ENCODE measurements at places on chromosomes 1 and 21.

GRCh38 chr21:25885405-25885804 is 150.6 kb downstream of the GABPA start:
- no peak for ATAC-seq

DNA sequence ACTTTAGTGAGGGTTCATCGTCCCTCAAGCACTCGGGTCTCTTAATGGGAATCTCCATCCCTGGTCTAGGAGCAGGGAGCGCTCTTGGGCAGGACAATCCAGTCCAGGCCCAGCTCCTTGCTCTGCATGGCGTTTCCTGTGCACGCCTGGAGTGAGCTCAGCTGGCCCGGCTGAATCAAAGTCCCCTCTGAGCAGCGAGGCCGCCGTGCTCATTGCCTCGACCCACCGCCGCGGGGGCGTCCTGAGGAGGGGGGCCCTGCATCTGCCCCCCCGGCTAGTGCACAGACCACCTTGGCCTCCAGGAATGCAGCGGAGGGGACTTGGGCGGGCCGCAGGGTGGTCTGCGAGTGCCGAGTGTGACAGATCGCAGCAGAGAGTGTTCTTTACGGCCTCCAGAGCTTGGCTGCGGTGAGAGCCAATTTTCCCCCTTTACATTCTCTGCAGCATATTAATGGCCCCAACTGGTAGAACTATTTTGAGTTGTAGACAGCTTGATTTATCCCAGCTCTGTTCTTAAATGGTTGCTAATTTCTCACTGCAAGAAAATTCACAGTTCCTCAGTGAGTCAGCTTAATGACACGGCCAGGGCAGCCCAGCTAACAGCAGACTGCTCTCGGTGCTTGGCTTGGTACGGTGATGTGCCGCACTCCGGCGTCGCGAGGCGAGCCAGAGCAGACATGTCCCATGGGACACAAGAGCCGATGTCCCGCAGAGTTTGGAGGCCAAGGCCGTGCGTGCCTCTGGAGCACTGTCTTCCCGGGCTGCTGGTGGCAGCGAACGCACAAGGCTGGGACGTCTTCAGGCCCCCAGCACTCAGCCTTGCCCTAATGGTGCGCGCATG is 39.8 kb downstream of the SNAP47 start:
- no peak for ATAC-seq

DNA sequence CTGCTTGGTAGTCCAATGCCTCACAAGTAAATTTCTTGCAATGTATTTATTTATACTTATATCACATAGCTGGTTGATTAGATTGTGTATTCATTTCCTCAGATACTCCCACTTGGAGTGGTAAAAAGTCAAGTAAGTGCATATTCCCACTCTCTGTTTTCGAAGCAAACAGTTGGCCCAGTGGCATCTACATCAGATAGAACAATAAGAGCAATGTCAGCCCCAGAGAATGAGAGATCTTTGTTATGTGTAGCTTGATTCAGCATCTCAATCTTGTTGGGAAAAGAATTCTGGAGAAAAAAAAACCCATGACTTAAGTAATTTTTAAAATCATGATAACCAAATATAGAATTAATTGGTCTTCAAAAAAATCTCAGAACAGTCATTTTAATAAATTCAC is 25.5 kb downstream of the RGL1 start:
- ATAC-seq: no peak

DNA sequence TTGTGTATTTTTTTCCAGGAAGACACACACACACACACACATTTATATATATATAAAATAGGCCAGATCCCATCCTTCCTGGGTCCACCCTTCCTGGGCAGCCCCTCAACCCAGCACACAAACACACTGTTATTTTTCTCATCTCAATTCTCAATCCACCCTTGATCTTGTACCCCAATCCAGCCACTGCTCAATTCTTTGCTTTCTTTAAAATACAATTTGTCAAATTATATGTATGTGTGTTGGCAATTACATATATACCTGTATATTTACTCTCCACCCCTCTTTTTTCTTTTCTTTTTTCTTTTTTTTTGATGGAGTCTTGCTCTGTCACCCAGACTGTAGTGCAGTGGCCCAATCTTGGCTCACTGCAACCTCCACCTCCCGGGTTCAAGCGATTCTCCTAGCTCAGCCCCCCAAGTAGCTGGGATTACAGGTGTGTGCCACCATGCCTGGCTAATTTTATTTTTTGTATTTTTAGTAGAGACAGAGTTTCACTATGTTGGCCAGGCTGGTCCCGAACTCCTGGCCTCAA is 88.3 kb downstream of the DHRS3 start:
- no peak for ATAC-seq

GRCh38 chr1:66247415-66248208 is 286.3 kb upstream of the SGIP1 start:
- ATAC-seq: no peak

- no peak for ATAC-seq
Measured at GRCh38 chr1:170704256-170704655, 40.3 kb downstream of the PRRX1 start.

DNA sequence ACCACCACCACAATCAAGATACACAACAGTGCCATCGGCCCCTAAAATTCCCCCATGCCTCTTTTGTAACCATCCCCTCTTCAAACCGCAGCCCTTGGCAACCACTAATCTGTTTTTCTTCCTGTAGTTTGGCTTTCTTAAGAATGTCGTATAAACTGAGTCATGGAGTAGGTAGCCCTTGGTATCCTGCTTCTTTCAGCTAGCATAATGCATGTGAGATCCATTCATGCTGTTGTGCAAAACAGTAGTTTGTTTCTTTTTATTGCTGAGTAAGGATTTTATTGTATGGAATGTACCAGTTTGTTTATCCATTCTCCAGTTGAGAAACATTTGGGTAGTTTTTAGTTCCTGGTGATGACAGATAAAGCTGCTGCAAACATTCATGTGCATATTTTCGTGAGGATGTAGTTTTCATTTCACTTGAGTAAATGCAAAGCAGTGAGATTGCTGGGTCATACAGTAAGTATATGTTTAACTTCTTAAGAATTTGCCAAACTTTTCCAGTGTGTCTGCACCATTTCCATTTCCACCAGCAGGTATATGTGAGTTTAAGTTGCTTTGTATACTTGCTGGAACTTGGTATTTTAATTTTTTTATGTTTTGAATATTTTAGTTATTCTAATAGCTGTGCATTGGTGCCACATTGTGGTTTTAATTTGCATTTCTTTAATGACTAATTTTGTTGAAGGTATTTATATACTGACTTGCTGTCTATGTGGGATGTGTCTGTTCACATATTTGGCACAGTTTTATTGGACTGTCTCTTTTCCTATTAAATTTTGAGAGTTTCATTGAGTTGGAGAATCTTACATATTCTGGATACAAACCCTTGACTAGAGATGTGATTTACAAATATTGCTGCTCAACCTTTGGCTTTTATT is 148.4 kb upstream of the MAP1LC3C start:
- ATAC-seq: no peak

DNA sequence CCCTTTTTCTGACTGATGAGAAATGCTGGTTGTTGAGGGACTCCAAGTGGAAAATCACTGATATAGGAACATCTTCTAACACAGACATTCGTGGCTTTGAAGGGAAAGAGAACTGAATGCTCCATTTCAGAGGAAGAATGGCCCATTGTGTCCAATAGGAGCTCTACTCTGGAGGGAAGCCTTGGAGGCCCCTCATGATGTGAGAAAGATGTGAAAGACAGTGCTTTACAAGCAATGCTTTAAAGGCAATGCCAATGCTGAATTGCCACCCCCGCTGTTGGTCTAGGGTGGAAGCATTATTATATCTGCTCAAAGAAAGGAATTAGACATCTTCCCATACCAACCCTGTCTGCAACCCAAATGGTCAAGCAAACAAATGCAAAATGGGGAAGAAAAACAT is 13.7 kb downstream of the NMNAT2 start:
- no peak for ATAC-seq

DNA sequence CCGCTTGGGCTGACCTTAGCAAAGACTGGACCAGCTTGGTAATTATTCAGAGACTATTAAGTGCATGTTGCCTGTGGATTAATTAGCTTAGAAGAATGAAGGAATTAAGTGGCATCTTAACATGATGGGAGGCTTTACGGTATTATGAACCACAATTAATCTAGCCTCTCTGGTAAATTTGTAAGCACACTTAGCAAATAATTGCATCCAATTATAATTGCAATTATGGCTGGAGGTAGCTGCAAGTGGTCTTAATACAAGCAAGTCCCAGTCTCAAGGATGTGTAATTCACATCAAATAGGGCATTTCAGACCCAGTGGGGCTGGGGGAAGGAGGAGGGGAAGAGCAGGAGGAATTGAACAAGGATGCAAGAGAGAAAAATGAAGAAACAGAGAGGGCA is 151.6 kb downstream of the CNIH3 start:
- ATAC-seq: no peak

GRCh38 chr1:192477630-192478029 is 97.9 kb upstream of the RGS1 start:
- ATAC-seq: no peak

GRCh38 chr1:224203243-224204016 is 20.4 kb downstream of the DEGS1 start:
- no peak for ATAC-seq

- ATAC-seq: no peak
Measured at GRCh38 chr1:65964123-65964522, 171.4 kb downstream of the PDE4B start.

DNA sequence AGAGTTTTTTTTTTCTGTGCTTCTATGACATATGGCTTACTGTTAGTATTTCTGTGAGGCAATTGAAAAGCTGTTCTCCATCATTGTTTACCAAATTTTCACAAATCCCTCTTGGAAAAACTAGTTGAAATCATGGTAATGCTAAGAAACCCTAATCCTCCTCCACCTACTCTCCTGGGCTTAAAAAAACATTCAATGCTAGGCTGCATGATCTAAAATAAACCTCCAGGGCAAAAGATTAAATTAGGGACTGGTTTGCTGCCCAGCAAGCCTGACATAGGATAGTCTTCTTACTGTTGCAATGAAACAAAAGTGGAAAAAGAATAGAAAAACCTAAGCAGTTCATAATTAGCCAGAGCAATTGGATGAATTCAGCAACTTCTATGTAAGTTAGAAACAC is 16.1 kb downstream of the C1orf52 start:
- ATAC-seq: no peak

- no peak for ATAC-seq
Measured at GRCh38 chr1:38000529-38001455, 4.5 kb downstream of the FHL3 start.

DNA sequence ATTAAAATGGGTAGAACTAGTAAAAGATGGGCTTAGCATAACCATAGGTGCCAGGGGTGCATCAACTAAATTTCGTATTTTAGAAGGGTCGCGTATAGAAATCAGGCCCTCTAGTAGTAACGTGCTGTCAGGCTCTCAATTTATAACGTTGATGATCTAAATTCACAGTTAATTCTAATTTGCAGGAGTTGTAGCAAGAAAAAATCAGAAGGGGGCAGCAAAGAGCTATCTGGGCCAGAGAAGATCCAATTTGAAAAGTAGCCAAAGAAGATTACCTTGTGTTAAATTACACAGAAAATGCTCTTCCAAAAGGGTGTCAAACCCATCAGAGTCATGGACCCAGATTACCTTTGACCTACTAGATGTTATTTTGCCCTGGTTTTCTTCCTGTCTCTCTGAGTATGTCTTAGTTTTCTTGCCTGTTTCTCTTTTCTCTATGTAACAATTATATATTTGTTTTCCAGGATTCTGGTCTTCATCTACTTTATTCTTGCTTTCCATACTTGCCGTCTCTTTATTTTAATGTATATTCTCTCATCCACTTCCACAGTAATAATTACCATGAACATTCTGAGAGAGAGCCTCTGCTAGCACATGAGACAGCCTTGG is 1030.9 kb downstream of the AMY1C start:
- no peak for ATAC-seq

- ATAC-seq: no peak
Measured at GRCh38 chr1:41715441-41716095, 203.2 kb downstream of the HIVEP3 start.

DNA sequence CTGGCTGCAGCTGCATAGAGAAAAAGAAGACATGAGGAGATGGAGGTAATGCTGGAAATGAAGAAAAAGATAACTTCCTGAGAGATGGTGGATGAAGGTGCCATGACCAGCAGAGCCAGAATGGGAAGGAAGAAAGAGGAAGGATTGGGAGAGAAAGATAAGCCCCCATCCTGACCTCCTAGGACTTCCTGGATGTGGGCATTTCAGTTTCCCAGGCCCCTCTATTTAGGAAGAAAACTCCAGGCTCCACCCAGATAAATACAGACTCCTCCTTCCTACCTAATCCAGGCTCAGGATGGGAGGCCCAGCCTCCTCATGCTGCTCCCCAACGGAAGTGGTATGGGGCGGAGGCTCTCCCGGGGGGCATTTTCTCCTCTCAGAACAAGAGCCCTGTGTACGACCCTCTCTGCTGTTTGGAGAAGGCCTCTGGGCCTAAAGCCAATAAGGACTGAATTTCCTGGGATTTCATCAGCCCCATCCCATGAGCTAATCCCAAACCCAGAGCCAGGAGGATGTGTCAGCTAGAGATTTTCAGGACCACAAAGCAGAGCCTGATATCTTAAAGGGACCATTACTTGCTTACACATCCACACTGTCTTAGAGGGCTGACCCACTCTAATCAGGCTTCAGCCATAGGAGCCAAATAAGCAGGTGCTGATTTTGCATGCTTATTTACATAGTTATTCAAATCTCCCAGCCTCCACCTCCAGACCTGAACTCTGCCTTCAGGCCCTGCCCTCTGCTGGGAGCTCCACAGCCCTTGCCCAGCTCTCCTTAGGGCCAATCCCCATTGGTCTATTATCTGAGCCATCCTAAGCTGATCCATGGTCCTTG is 5.1 kb upstream of the ARHGEF2 start:
- peak; percentile 35 for ATAC-seq

DNA sequence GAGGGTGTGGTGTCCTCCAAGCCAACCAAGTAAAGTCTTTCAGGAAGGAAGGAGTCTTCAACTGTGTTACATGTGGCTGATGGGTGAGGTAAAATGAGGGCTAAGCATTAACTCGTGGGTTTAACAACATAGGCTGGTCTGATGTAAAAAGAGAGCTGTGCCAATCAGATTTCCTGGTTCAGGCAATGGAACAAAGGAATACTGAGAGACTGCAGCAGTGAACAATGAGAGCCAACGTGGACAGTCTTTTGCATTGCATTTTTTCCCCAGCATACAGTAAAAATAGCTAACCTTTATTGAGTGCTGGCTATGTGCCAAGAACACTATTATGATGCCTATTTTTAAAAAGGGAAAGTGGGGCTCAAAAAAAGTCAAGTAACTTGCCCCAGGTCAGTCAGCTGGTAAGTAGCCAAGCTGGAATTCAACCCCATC is 31.1 kb downstream of the DLGAP3 start:
- no peak for ATAC-seq

GRCh38 chr1:176791906-176792305 is 328.9 kb downstream of the PAPPA2 start:
- ATAC-seq: no peak
